Fibroblast of the aortic adventitia (primary cell): ENCODE measurements at places on chromosomes 2 and 18. TPM values are rescaled to one million over a fixed set of nuclear protein-coding genes. Genes with fewer than 3 reads are reported as not detected.

AMER3 gene
- not detected in 2 replicates for total RNA-seq

VPS54 gene
- total RNA-seq = 8.4 and 18.1 TPM in 2 replicates

DSG2 gene
- 4.2 and 5.6 TPM in 2 replicates for total RNA-seq

PTH2R gene
- total RNA-seq = 0.33 TPM in 1 of 2 replicates, not detected in the other

CGREF1 gene
- total RNA-seq = 4.7 and 9.3 TPM in 2 replicates

ELOA2 gene
- total RNA-seq = not detected in 2 replicates

STPG4 gene
- 0.09 TPM in 1 of 2 replicates, not detected in the other for total RNA-seq

ST8SIA3 gene
- total RNA-seq = 0.08 TPM in 1 of 2 replicates, not detected in the other

PSD4 gene
- 0.82 and 5.1 TPM in 2 replicates for total RNA-seq

CFC1B gene
- not detected in 2 replicates for total RNA-seq

CNGA3 gene
- total RNA-seq = 0.18 TPM in 1 of 2 replicates, not detected in the other

PGAP1 gene
- 10.3 and 14.7 TPM in 2 replicates for total RNA-seq

SIX2 gene
- total RNA-seq = 2.9 and 8.3 TPM in 2 replicates

SERPINB10 gene
- not detected in 2 replicates for total RNA-seq
